ENCODE measurements at places on chromosomes 2 and 18.

DNA sequence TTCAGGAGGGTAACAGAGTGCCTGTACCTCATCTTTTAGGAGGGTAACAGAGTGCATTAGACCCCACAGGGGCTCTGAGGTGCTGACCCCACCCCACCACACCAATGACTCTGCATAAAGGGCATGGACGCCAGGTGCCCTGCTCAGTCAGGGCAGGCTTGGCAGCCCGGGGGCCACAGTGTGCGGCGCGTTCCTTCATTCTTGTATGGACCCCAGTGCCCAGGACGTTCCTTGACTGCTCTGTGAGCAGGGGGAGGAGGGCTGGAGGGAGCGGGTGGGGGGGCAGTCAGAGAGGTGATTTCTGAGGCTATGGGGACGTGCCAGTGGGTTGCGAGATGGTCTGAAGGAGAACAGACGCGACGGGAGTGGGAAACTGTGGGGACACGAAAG is 168.7 kb upstream of the NCK2 start:
- DNase-seq: no peak

DNA sequence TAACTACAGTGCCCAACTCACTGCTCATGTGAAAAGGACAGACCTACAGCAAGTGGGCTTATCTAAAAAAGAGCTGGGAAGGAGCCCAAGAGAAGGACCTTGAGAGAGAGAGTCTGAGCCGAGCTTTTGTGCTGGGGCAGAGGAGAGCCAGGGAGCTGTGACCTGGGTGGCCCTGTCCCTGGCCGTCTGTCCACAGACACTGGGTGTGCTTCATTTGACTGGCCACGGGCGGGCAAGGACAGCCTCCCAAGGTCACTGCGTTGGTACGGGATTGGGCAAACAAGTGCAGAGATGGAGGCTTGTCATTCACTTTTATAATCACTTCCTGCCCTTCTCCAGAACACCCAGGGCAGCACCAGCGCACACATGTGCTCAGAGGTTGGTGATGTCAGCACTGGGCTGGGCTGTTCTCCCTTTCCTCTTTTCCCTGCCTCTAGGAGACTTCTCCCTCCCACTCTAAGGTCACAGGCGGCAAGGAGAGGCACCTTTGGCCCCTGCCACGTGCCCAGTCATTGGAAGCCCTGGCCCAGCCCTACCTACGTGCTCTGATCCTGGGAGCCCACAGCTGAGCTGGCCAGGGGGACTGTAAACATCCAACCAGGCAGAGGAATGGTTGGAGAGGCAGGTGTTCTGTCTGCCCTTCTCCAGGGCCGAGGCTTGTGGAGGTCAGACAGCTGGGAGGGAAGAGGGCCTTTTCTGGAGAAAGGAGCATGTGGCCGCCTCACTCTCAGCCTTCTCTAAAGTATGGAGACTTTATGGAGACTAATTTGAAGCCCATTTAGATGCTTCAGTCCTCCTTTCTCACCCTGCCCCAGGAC is 6.4 kb upstream of the PSD4 start:
- DNase-seq: no peak

GRCh38 chr2:110852541-110853263 is 120.3 kb downstream of the ACOXL start:
- DNase-seq: no peak

DNA sequence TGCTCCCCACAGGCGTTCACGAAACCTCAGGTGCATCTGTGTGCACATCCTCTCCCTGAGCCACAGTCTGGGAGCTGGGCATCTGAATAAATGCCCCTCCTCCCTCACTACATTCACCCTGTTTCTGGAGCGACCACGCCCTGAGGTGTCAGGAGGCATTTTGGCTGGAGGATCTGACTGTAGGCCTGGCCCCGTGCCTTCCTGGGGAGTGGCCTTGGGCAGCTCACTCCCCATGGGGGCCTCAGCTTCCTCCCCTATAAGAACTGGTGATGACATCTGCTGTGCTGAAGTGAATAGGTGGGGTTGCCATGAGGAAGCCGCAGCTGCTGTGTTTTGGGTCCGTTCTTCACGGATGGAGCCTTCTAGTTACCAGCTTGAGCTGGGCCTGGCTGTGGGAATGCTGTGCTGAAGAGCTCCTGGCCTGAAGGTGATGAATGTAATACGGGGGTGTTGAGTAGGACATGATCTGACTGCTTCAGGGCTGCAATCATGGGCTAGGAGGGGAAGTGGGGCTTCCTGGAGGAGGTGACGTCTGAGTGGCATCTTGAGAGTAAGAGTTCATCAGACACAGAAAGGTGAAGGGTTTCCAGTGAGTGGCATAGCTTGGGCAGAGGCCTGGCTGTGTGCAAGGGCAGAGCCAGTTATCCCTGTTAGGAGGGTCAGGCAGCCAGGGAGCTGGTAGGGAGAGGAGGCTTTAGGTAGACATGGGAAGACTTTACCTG is 58.2 kb downstream of the GLI2 start:
- no peak for DNase-seq

GRCh38 chr2:32564417-32565035 is 63.3 kb upstream of the TTC27 start:
- no peak for DNase-seq

- DNase-seq: no peak
Measured at GRCh38 chr2:71129902-71130151, 202 bp downstream of the MCEE start.

DNA sequence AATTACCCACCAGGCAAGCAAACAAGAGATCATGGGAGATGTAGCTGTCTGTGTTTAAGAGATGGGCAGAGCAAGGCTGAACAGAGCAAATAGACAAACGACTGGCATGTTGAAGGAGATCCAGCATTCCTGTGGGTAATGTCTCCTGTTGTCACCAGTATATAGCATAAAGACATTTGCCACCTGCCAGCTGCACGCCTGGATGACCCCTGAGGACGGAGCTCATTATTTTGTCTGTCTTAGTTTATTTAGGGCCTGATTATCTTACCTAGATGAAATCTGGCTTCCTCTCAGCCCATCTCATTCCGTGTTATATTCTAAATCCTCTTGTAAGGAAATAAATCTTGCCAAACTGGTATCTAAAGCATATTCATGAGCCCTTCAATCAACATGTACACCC is 510.3 kb upstream of the LINC00305 start:
- DNase-seq: no peak

DNA sequence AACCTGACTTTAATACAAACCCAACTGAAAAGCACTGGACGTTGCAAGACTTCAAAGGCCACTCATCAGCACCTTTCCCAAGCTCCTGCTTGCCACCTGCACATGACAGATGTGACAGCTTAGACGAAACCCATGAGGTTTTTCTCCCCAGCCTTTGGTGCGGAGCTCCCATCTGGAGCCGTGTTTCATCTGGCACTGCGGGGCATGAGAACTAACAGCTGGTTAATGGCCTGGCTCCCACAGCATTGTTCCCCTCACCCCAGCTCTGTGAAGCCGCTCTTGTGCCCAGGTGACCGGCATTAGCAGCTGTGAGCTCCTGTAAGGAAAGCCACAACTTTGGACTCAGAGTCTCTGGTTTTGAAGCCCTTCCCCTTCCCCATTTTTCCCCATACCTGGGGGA is 50.9 kb downstream of the GALR1 start:
- no peak for DNase-seq

DNA sequence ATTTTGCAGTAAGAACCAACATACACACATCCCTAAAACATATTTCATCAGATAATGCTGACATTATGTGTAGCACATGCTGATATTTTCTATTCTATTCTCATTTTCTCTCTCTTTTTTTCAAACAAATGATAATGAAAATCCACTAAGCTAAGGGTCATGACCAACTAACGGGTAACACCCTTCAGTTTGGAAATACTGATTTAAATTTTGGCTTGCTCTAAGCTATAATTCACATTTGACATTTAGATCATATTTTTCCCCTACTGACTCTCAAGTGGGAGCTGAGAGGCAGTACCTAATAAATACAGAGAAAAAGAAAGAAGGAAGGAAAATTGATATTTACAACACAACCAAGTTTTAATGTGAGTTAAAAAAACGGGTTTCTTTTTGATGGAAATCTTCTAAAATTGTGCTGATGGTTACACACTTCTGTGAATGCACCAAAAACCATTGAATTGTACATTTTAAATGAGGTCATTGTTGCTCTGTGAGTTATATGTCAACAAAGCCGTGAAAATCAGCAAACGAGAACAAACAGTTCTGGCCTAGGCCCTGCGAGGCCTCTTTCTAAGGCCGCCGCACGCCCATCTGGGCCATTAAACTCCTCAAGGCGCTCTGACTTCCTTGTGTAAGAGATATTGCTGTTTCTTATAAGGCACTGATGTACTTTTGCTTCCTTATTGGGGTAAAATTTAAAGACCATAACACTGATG is 124.2 kb downstream of the GALR1 start:
- no peak for DNase-seq

DNA sequence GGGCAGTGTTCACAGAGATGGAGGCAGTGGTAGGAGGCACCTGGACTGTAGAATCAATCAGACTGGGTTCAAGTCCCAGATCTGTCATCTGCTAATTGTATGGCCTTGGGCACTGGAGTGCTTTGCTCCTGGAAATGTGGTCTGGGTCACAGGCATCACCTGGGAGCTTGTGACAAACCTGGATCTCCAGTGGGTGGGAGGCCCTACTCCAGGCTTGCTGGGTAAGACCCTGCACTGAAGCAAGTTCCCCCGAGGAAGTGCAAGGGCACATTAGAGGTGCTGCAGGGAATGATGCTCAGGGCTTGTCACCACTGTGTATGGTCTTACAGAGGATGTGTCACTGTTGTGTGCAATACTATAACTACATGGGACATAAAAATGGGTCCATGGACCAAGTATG is 220.5 kb upstream of the ID2 start:
- no peak for DNase-seq

GRCh38 chr2:183339311-183339710 is 215.1 kb downstream of the NUP35 start:
- DNase-seq: no peak

- DNase-seq: no peak
Measured at GRCh38 chr2:10524341-10524740, 76.2 kb upstream of the ODC1 start.

- no peak for DNase-seq
Measured at GRCh38 chr18:62781893-62782292, 66.6 kb downstream of the PHLPP1 start.

DNA sequence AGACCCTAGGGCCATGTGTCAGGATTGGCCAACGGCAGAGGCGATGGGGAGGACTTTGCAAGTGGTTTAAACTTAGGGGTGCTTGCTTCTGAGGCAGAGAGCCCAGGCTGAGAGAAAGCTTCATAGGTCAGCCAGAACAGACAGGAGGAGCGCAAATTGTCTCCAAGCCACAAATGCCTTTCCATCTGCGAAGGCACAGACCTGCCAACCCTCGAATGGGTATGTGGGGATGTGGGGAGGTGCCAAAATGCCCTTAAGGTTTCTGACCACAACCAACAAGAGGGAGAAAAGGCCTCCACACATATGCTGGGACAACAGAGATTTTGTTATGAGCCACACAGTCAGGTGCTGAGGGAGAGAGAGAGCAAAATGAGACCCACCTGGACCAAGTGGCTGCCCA is 283.6 kb downstream of the CYP26B1 start:
- DNase-seq: no peak

GRCh38 chr2:190511104-190511503 is 23.4 kb downstream of the NEMP2 start:
- DNase-seq: no peak

GRCh38 chr2:181140414-181140813 is 160.0 kb downstream of the UBE2E3 start:
- no peak for DNase-seq

DNA sequence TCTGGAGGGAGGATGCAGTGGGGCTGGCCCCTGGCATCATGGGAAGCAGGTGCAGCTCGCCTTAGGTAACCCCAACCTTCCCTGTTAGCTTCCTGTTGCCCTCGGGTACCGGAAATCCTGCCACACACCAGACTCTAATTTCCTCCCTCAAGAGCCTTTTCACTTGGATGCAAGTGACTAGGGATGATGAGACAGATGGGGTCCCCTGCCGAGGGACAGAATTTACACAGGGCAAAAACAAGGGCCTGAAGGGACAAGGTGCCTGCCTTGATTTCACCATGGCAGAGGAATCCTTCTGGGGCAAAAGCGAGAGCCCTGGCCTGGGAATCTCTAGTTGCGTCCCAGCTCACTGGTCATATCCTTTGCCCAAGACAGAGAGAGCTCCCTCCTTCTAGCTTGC is 263.1 kb downstream of the LOXHD1 start:
- DNase-seq: no peak

GRCh38 chr2:20744366-20745335 is 77.7 kb downstream of the GDF7 start:
- no peak for DNase-seq

DNA sequence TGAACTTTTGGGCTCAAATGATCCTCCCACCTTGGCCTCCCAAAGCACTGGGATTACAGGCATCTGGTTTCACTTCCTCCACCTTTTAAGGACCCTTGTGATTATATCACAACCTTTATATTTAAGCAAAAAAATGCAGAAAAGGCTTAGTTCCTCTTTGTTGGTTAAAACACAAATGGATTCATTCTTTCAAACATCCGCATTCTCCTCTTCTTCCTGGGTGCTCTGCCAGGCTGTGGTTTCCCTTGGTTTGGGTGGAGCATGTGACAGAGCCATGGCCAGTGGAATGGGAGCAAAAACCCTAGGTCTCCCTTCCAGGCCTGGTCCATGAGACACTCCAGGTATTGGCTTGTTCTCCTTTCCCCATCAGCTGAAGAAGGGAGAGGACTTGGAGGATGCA is 9.9 kb upstream of the SLC66A3 start:
- DNase-seq: no peak

DNA sequence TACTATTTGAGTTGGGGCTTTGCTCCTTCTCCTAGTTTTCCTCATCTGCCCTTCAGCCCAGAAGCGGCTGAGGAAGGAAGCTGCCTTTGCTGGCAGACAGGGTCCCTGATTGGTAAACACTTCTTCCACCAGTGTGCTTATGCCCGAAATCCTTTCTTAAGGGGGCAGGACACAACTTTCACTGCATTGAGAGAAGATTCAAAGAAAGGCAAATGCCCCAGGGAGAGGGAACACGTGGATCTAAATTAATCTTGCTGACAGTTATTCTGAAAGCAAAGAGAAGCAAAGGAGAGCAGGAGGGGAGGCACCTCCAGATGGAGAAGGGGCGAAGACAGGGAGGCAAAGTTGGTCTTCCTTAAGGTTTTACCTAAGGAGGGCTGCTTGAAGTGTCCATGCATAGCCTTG is 92.1 kb upstream of the EFEMP1 start:
- no peak for DNase-seq

DNA sequence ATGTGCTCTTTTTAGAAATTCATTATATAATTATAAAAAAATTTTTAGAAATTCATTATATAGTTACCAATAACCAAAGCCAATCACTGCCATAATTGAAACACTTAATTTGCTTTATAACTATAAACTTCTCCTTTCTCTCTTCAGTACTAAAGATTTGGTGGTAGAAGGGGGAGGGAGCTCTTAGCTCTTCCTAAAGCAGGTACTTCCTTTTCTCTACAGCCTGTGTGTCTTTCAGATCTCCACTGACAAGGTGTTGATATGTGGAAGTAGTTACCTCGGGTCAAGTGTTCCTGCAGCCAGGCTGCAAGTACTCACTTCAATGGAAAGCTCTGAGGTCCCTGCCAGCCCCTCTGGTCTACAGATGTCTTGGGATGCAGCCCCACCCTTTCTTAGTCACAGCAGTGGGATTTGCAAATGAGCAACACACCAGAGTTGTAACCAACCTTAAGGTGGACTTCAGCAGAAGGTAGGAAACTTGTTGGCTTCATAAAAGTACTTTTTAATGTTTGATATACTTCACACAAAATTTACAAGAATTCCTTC is 690.0 kb downstream of the ARHGAP15 start:
- DNase-seq: no peak

All from cortex of kidney (tissue), 1 donor.